ENCODE measurements at places on chromosomes 6 and 20.

- no peak for DNase-seq
Measured at GRCh38 chr6:157075549-157076450, 247.5 kb downstream of the TMEM242 start.

DNA sequence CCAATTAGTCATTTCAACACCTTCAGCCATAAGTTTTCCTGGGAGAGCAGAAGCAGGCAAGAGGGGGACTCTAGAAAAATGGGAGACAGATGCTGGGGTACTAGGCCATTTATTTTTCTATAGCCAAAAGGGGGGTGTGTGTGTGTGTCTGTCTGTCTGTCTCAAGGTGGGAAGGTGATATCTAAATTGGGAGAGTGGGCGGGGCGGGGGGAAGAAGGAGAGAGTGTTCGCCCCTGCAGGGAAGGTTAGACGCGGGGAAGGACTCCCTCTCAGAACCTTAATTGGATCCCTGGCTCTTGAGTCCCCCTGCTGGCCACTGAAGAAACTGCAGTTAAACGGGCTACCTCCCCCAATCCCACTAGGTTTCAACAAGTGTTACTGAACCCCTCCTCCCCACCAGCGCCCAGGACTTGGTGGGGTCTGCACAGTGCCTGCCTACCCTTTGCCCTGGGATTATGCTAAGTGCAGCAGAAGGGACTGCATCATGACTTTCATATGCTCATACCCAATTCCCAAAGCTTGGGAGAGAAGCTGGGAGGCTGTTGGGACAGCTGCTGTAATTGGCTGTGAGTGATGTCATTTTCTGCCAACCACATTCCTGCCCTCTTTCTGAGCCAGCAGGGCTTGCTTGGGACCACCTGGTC is 45.8 kb downstream of the FOXP4 start:
- peak; percentile 52 for DNase-seq

DNA sequence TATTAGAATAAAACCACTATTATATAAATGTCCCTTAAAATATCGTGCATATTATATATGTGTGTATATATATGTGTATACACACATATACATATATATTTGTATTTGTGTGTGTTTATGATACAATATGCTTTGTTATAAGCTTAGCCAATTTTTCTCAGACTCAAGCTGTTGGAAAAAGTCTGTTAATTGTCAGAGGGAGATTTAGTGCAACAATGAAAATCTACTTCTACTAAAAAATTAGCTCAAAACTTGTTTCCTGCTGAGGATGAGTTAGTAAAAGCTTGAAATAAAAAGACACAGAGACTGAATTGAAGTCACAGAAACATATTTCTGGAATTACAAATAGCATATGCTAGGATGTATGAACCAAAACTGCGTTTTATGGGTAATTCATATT is 79.4 kb downstream of the ADGRG6 start:
- DNase-seq, result no peak

DNA sequence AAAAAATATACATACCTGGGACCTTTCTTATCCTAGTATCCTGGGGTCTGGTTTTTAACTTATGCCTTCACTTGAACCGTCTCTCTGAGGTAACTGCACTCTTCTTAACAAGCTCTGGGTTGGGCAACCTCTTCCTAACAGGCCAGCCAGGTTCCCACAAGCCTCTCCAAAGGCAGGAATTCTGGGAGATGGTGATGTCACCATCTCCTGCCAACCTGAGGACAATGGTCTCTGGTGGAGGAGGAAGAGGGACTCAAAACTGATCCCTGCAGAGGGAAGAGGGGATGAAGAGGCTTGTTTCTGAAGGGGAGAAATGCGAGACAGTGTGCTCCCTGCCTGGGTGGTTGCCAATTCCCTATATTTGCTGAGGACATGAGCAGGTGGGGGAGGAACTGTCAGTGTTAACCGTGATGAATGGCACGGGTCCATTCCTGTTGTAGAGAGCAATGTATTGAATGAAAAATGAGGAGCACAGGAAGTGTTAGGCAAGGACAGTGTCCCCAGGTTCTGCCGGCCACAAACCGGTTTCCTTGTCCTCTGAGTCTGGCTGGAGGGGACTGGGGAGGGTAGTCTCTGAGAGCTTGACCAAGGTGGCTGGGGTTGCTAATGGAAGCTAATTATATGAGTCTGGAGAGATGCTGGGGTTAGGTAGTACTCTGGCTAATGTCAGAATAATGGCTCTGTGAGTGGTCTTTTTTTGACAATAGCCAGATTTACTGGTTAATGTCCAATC is 95.5 kb downstream of the KCNB1 start:
- DNase-seq, result no peak

- no peak for DNase-seq
Measured at GRCh38 chr6:111105578-111105977, 18.3 kb downstream of the SLC16A10 start.

GRCh38 chr6:4804095-4804494 is 27.9 kb downstream of the CDYL start:
- peak; percentile 22 for DNase-seq

DNA sequence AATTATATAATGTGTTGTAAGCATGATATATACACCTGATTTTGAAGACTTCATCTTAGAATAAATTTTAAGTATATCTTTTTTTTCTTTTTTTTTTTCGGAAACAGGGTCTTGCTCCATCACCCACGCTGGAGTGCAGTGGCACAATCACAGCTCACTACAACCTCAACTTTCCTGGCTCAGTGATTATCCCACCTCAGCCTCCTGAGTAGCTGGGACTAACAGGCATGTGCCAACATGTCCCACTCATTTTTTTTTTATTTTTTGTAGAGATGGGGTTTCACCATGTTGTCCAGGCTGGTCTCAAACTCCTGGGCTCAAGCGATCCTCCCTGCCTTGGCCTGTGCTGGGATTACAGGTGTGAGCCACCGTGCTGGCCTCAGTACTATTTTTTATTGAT is 17.1 kb downstream of the VPS52 start:
- DNase-seq, result no peak

DNA sequence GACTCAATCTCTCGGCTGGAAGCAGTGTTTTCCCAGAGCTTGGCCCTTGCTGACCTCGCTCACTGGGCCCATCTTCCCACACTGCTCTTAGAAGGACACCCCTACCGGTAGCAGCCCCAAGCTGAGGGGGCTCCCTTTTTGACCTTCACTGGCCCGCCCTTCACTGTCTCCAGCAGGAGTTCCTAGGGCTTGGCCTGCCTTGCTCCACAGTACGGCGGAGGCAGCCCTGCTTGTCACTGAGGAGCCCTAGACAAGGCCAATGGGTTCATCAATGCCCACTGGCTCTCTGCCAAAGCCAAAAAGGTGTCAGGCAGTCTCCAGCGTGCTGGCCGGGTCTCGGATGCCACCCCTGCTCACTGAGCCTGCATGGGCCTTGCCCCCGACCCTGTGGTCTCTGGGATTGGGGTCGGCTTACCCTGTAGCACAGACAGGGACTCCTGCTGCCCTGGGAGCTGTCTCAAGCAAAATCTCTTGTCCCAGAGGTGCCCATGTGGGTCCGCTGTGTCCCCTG is 2.1 kb downstream of the MMP24OS start:
- no peak for DNase-seq

- DNase-seq, result no peak
Measured at GRCh38 chr20:48426630-48427029, 401.2 kb downstream of the PREX1 start.

DNA sequence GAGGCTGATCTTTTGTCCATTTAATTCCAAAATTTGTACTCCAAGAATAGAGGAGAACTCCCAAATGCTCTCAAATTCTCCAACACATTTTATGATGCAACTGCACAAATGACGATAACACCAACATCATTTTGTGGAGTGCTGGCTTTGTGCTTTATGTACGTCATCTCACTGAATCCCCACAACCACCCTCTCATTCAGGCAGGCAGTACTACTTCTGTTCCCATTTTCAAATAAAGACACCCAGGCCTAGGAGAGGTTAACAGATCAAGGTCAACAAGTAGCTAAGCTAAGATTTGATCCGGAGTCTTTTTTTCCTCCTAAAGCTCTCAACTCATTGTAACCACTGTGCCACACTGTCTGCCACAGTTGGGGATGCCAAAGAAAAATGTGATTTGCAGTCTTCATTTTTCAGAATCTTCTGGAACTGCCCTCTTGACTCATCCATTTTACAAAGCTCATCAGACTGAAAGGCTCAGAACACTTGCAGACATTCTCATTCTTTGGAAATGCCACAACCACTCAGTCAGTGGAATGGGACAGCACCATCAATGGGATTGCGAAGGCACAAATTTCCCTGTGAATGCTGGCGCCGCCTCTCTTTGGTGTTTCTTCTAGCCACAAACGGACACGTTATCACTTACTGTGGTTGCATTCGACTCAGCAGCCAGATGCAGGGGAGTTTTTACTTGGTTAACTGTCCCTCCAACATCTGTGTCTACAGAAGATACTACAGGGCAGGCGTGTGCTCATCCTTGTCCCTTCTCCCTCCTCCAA is 184.4 kb downstream of the GJA10 start:
- DNase-seq, result peak; percentile 77

GRCh38 chr20:17612992-17613327 is 43.1 kb downstream of the DSTN start:
- no peak for DNase-seq

GRCh38 chr6:118581489-118581959 is 33.4 kb downstream of the PLN start:
- no peak for DNase-seq

- DNase-seq, result no peak
Measured at GRCh38 chr6:21180155-21180554, 413.4 kb upstream of the SOX4 start.

- DNase-seq, result no peak
Measured at GRCh38 chr6:35634316-35634715, 54.4 kb downstream of the FKBP5 start.

GRCh38 chr6:3138341-3138740 is 19.0 kb downstream of the TUBB2A start:
- no peak for DNase-seq

DNA sequence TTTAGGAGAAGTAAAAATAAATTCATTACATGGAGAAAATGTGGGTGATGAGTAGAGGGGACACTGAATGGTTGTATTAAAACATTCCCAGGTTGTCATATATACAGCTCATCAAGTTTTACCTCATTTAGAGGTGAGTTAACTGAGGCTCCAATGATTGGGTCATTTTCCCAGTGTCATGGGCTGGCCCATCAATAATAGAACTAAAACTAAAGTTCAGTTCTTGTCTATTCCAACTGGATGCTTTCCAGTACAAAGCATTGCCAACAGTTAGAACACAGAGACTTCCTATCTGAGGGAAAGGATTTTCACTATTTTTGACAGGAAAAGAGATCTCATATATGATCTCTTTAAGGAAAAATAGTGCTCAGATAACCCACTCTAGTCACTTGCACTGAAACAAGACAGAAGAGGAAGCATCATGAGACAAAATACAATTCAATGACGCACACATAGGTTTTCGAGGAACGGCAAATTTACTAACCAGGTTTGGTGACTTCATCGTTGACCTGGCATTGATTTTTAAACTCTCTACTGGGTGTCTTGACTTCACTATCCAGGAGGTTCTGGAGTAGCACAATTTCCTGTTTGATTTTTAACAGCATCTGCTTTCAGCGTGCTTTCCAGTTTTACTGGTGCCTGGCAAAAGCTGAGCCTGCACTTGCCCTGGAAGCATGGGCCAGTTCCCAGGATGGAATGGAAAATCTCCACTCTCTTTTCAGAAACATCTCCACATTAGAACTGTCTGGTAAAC is 195.5 kb upstream of the FBXL4 start:
- DNase-seq, result no peak

- peak; percentile 65 for DNase-seq
Measured at GRCh38 chr20:48823960-48824498, 3.8 kb downstream of the PREX1 start.

DNA sequence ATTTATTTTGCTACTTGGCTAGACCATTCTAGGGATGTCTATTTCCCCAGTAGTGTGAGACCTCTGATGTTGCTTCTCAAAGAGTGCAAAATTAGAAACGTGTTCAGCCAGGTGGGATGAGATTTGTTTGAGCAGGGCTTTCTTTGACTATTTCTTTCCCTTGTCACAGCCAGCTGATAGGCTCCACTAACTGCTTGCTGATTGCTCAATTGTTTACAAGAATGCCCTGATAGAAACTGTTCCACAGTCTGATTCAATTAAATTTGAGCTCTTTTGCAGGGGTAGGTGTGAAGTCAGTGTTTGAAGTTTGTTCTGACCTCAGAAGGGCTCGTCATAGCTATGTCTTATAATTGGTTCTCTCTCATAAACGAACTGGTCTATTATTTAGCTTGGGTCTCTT is 220.5 kb downstream of the FNDC1 start:
- DNase-seq, result no peak

- DNase-seq, result no peak
Measured at GRCh38 chr6:23608931-23609435, 517.0 kb upstream of the NRSN1 start.

DNA sequence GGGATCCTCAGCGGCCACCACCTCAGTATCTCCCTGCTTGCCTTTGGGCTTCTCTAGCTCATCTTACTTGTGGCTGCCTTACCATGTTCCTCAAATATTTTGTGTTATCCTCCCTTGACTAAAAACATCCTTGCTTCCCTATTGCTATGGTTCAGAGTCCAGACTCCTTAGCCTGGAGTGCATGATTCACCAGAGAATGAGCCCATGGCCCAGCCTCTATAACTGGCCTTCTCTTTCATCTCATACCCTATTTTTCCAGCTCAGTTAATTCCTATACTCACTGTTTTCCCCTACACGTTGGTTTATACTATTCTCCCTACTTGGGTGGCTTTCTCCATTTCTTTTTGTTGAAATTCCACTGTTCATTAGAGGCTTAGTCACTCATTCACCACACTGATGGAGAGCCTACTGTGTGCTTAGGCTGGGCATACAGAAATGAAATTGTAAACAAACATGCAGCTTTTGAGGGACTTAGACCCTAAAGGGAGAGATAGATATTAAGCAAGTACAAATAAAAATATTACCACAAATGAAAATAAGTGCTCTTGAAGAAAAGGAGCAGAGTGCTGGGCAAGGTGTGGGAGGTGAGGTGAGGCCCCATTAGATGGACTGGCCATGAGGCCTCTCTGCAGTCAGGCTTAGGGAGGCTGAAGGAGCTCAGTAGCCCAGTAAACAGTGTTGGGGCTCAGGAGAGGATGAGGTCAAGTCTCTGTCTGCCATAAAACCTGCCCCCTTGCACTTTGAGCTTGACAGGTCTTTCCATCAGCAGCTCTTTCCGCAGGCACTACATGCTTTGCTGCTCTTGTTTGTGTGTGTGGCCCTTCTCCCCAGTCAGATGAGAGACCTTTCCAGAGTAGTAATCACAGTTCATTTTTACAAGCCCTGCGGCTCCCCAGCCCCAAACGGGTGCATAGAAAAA is 109.3 kb downstream of the TCP11 start:
- no peak for DNase-seq

DNA sequence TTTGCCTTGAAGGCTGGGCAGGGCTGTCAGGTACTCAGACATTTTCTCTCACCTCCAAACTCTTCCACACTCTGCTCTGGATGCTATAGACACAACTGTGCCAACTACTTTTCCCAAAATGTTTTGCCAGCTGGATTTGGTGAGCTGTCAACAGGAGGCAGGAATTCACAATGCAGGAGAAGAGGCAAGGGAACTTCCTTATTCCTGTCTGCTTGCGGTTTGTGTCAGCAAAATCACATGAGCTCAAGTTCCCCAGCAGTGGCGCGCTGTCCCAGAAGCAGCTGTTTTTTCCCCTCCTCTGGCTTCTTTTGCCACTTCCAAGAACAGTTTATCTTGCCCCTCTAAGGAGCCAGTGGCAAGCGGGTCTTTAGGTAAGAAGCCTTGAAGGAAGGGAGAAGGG is 608.2 kb downstream of the PRKN start:
- DNase-seq, result no peak

Measured in stimulated activated CD8-positive, alpha-beta memory T cell treated with anti-CD3 and anti-CD28 coated beads, Interleukin-15, amount 100 ng/mL, for 48 hours (primary cell).